Endothelial cell (in vitro differentiated cells): ENCODE measurements at places on chromosomes 16 and 17.

GRCh38 chr16:31569360-31569717 lies 41.6 kb downstream of the AHSP start:
- peak; percentile 6 for DNase-seq

DNA sequence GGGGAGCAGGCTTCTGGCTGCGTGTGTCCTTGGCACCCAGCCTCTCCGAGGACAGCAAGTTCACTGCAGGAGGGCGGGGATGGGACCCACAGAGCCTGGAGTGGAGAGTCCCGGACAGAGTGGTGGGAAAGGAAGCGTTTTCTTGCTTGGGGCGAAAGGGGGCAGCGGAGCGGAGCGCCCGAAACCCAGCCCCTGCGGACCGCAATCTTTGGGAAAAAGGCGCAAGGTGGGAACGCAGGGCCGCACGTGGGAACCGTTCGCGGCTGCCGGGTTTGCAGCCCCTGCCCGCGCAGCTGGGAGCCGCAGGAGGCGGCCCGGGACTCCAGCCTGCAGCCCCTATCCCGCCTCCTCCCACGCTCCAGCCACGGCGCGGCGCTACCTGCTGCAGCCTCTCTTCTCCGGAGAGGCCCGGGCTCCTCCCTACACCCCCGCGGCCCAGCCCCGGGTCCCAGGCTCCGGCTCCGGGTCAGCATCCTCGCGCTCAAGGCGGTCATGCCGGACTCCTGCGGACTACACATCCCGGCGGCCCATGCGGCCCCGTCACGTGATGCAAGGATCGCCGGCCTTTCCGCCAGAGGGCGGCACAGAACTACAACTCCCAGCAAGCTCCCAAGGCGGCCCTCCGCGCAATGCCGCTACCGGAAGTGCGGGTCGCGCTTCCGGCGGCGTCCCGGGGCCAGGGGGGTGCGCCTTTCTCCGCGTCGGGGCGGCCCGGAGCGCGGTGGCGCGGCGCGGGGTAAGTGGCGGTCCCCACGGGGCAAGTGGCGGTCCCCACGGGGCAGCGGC lies at the start of the genes NTHL1 and TSC2:
NTHL1 (minus strand) TSS at position 505 of the 786 bp plus-strand sequence; CDS start at position 494, 11 bp downstream.
TSC2 (plus strand) TSS at position 656 of the 786 bp plus-strand sequence. CDS start 631 bp downstream, outside the sequence.
- DNase-seq, result peak; percentile 96

DNA sequence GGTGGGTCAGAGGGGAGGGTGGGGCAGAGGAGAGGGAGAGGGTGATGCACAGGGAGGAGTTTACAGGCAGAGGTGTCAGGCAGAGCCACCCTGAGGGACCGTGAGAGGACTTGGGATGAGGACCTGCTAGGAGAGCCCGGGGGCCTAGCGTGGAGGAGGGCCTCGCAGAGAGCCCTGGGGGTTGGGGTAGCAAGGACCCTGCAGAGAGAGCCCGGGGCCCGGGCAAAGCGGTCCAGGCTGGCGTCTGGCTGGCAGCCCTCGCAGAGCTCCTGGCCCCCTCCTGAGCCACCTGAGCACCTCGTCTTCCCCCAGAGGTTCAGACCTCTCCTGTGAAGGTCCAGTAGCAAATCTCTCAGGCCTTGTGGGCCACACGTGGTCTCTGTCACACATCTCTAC lies 42.0 kb upstream of the ZNF469 start:
- DNase-seq, result no peak

DNA sequence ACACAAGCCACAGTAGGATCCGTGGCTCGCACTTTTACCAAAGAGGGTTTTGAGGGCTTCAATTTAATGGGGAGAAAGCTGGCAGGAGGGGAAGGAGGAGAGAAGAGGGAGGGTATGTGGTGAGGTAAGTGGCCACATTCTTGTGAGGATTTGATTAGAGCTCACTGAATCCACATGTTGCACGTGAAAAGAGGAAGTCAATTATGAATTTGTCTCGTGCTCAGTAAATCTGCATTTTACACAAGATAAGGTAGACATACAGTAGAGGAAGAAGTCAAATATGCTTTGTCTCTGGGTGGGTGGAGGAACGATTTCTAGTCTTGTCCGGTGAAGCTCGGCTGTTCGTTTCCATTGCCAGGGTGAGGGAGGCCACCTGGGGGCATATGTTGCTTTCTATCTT lies 862 bp downstream of the ZNF232 start:
- DNase-seq, result no peak

DNA sequence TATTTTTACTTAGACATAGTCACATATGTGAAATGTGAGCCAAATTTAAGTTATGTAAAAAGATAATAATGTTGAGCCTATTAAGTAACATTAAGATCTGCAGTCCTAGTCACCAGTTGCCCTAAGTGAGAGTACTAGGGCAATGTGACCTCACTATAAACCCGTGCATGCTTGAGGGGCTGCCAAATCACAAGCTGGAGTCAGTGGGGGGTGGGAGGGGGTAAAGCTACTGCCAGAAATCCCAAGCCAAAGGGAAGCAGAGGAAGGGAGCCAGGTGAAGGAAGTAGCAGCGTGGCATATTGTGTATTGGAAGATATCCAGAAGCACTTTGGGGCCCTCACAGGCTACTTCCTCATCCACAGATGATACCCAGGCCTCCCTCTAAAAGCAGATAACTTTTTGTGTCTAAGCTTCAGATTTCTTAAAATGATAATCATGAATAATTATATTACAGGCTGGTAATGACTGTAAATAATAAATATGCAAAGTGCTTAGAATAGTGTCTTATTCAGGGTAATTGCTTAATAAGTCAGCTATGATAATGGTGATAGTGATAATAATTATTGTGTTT lies 134.1 kb downstream of the CA10 start:
- DNase-seq, result no peak

DNA sequence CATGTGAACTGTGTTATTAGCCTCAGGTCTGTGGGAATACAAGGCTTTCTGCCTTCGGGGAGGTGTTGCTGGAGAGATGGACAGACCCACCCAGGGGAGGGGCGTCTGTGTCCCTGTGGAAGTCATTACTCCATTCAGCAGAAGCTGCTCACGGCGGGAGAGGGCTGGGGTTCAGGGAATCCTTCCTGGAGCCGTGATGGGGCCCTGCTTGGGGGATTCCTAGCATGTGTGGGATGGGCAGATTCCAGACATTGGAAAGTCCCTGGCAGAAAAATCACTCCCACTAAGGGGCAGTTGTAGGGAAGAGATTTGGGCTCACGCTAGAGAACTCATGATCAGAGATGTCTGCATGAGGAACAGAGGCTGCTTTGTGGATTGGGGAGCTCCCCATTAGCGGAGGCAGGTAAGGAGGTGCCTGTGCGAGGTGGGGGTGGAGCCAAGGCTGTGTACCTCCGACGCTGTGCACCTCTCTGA lies 56.3 kb upstream of the IL34 start:
- no peak for DNase-seq

DNA sequence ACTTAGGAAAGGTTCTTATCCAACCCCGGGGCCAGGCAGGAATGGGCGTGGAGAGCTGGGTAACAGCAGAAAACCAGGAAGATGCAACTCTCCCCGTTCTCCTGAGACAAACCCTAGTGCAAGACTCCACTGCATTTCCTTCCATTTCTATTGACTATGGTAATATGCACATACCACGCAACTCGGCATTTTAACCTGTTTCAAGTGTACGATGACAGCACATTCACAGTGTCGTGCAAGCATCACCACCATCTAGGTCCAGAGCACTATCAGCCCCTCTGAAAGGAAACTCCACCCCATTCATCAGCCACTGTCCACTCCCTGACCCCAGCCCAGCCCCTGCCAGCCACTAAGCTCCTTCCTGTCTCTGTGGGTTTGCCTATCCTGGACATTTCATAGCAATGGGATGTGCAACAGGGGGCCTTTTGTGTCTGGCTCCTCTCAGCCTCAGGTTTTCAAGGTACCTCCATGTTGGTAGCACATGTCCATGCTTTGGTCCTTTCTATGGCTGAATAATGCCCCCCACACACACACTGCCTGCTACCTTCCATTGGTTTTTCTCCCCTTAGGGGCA lies 441.9 kb downstream of the SOX9 start:
- DNase-seq, result no peak

- DNase-seq, result no peak
Measured at GRCh38 chr17:27355419-27355818, 61.5 kb downstream of the WSB1 start.

DNA sequence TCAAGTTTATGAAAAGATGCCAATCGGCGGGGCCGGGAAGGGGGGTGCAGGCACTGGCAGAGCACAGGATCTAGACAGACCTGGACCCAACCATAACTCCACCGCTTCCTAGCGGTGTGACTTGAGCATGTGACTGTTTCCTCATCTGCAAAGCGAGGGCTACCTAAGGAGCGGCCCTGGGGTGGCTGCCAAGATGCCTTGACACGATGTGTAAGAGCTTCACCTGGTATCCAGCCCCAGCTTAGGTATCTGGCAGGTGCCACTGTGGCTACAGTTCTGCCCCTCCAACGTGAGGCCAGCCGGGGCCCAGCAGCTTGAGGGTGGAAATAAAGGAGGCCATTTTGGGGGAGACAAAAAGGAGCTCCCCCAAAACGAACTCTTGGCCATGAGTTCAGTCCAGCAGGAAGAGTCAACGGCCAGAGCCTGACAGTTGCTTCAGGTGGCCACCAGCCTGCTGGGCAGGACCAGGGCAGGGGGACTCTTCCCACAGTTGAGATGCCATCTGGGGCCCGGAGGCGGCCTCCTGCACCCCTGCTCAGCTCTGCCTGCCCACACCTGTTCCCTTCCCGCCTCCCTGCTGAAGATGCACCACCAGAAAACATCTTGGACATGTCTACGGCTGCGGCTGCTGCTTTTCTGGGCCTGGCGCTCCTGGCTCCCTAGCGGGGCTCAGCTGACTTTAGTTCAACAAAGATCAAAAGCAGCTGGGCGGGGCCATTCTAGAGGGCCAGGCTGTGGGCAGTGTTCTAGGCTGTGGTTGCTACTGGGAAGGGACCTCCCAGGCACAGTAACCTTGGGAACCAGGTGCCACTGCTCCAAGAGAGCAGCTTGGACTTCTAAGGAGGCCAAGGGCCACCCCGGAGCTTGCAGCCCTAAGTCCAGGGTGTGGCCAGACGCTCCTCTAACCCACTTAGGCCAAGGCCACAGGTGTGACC lies 3.4 kb upstream of the MTSS2 start:
- no peak for DNase-seq

- DNase-seq, result no peak
Measured at GRCh38 chr16:78794581-78795250, 695.3 kb downstream of the WWOX start.

DNA sequence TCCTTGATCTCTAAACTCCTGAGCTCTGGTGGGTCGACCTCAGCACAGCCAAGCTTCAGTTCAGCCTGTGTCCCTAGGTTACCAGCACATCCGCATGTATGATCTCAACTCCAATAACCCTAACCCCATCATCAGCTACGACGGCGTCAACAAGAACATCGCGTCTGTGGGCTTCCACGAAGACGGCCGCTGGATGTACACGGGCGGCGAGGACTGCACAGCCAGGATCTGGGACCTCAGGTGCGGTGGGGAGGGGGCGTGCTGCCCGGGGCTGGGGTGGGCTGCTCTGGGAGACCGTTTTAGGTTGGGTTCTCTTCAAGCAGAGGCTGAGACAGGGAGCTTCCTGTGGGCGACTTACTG lies 1.1 kb downstream of the MLST8 start:
- no peak for DNase-seq

DNA sequence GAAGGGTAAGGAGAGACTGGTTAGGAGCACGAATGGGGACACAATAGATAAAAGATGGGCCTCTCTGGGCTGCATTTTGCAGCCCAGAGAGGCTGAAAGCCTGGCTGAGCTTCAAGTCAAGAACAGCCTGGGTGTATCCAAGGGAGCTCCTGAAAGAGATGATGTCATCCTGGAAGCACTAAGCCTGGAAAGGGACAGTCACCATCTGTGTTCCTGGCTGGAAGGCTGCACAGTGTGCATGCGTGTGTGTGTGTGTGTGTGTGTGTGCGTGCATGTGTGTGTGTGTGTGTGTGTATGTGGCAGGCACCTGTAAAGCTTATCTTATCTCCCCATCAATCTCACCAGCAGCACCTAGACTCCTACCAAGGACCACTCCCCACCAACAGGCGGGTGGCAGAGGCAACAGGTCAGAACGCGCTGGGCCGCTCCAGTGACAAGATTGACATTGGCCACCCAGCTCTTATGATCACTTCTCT lies 44.1 kb downstream of the COG7 start:
- no peak for DNase-seq

DNA sequence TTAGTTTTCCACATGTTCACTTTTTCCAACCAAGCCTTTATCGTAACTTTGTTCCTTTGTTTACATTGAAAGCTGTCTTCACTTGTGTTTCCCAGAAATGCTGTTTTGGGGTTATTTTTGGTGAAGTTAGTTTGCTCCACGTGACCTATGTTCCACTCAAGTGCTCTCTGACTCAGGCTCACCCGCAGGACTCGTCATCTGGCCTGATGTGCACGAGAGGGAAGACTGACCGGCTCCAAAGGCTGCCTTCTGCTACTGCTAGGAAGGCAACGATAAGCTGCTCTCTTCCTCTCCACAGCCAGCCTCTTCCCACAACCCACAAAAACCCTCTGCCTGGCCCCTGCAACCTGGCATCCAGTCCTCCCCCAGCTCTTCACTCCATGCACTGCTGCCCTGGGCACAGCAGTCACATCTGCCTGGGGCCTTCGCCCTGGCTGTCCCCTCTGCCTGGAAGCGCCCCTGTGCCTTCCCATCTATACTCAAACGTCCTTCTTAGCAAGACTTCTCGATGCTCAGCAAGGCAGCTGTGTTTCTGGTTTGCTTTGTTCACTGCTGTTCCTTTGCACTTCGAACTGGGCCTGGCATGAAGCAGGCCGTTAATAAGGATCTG lies 28.0 kb downstream of the ZCCHC14 start:
- peak; percentile 45 for DNase-seq
